Stimulated activated CD8-positive, alpha-beta memory T cell treated with anti-CD3 and anti-CD28 coated beads, Interleukin-4, amount 100 ng/mL, for 48 hours (primary cell): ENCODE measurements at places on chromosomes 4 and X.

DNA sequence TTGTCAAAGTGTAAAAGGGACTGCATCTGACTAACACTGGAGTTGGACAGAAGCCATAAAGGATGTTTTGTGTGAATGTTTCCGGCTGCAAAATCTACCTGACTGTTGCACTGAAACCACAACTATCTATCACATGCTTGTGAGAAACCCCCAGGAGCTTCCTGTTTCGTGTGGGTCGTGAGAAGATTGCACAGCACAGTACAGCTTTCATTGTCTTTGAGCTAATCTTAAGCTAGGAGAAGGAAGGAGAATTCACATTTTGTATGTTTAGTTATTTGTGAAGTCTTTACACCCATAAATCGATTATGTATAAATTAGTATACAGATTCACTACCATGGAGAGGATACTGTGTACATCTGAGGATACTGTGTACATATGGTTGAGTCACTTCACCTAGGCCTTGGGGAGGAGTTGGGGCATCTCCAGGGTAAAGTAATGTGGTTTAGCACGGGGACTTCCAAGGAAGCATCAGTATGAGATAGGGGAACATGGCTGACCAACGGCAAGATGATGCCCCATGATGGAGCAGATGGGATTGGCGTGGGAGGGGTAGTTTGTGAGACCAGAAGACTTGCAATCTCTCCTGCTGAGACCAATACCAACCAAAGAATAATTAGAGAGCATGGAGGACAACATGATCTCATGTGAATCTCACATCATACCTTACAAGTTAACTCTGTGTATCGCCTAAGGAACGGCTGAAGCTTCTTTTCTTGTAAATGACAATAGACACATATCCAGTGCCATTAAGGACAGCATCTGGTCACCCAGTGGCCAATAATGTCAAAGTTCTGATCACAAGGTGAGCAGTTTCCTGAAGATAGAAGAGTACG lies 43.1 kb upstream of the FAM9C start:
- peak; percentile 64 for DNase-seq

GRCh38 chr4:102076622-102077021 lies 268.7 kb downstream of the SLC39A8 start:
- no peak for DNase-seq

DNA sequence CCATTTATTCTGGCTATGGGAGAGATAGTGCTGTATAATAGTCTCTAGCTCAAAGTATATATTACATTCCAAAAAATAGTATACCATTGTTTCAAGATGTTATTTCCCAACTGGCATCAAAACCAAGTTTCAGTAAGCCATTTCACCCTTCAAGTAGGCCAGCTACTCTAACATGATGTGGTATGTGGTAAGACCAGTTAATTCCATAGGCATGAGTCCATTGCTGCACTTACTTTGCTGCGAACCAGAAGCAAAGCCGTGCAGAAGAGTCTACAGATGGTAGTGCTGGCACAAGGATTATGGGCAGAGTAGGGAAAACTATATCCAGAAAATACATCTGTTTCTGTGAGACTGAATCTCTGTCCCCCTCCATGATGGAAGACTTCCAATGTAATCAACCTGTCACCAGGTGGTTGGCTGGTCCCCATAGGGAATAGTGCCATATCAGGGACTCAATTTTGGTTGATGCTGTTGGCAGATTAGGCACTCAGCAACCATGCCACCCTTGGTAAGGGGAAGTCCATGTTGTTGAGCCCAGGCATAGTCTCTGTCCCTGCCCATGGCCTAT lies 49.8 kb upstream of the HSD17B10 start:
- DNase-seq, result no peak

DNA sequence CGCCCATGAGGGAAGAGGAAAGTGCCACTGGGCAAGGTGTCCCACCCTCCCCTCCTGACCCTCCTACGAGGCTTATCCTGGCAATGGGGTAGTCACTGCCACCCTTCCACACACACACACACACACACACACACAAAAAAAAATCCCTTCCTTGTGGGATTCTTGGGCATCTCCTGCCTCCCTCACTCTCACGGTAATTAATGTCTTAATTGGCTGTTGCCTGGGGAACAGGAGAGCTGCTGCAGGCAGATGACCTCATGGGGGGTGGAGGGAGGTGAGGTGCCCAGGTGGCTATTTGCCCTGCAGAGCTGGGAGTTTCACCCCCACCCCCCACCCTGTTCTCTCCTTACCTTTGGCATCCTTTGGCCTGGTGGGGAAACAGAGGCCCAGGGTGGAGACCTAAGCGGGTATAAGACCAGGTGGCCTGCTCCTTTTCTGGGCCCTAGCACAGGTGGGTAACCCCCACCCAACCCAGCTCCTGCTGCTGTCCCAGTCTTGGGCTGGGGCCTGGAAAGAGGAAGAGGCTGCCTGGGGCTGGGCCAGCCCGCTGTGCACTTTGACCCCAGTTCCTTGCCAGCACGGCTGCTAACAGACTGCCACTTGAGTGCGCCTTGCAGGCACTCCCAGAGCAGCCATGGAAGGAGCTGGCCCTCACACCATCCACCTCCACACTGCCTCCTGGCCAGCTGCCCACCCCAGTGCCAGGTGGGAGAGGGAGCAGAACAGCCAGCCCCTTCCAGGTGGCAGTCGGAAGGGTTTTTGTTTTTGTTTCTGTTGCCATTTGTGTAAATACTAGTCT lies 12.6 kb downstream of the EFNB1 start:
- no peak for DNase-seq

GRCh38 chrX:18973527-18974192 lies 10.3 kb downstream of the PHKA2 start:
- no peak for DNase-seq

- no peak for DNase-seq
These were observed 12.1 kb downstream of the PJA1 start for GRCh38 chrX:69153060-69153730.

GRCh38 chr4:145523117-145523516 lies 41.5 kb downstream of the SMAD1 start:
- no peak for DNase-seq

- no peak for DNase-seq
These were observed 78.4 kb downstream of the REPS2 start for GRCh38 chrX:17024886-17025285.

DNA sequence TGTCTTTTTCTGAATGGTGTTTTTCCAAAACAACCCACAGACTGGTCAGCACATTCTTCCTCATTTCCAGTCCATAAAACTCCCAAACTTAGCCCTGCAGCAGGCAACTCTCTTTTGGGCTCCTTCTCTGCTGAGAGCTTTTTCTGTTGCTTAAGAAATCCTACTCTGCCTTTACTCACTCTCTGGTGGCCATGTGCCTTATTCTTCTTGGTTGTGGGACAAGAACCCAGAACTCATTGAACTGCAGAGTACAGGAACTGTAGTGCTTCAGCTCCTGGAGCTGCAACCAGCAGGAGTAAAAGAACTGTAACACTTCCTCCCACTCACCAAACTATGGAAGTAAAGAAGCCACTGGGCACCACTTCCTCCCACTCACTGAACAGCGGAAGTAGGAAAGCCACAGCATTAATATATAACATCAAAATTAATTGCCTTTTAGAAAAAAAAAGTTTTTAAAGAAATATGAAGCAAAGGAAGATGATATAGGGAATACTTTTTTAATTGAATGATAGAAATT lies 864.1 kb upstream of the PCDH10 start:
- DNase-seq, result no peak

GRCh38 chr4:165678236-165678935 lies 194.7 kb upstream of the TLL1 start:
- no peak for DNase-seq

DNA sequence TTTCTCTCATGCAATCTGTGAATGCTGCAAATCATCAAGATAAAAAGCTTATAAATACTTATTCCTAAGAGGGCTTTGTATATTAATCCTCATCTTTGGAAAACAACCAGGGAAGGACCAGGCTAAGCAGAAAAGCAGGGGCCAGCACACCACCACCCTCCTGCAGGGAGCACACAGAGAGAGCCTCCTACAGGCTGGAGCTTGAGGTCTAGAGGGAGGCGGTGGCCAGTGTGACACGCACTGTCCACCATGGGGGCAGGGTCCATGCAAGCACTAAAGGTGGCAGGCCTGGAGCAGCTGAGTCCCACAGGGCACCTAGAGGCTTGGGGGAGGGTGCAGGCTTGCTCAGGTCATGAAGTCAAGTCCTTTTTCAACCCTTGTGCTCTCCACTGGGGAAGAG lies 236.9 kb downstream of the TACR3 start:
- DNase-seq, result no peak

- no peak for DNase-seq
These were observed 83.8 kb downstream of the UNC5C start for GRCh38 chr4:95465010-95465409.

GRCh38 chr4:15003891-15004738 lies 1.8 kb downstream of the CPEB2 start:
- DNase-seq, result peak; percentile 56

DNA sequence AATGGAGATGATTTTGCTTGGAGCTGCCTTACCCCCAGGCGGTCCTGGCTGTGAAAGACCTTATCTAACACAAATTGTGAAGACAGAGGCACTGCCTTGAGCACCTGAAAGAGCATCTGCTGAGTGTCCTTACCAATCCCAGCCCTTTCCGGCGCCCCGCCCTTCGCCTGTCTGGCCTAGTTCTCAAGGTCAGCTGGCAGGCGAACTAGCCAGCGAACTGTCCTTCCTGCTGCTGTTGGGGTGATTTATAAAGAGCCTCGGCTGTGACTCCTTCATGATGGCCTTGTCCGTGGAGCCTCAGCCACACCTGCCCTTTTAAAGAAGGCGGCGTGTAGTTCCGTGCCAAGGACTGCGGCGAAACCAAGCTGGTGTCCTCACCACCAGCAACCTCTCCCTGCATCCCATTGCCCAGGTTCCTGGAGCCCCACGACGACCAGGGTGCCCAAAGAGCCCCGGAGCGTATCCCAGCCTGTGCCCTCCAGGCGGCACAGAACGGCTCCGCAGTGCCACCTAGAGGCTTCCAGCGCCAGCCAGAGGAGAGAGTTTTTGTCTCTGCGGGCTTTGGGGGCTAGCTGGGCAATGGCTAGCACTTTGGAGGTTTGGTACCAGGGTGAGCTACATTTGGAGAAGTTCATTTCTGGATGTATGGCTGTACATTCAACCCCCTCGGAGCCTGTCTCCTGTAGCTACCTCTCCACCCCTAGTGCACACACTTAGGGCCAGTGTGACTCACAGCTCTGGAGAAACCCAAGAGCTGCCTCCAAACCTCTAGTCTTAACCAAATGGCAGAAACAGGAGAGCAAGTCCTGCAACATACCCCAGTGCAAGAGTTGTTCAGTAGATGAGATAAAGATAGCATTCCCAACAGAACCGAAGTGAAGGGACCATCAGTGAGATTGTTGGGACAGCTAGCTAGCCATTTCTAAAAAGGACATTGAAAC lies 36.8 kb upstream of the VMA21 start:
- peak; percentile 65 for DNase-seq

DNA sequence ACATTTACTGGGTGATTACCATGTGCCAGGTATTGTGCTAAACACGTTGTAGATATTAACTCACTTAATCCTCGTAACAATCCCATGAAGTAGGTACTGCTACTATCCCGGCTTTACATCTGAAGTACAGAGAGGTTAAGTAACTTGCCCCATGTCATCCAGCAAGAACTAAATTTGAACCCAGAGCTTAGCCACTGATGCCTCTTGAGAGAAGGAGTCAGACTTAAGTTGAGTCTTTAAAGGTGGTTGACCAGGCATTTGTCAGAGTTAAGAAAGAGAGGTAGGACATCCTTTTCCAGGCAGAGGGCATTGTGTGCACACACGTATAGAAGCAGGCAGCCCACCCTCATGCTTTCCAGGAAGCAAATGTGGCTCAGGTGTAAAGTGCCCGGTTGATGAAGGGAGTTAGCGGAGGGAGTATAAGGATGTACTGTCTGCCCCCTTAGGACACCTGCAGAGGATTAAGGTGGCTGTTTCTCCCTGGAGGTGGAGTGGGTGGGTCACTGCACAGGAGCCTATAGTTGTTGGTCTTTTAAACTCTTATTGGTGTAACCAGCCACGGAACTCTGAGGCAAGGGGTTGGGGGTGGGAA lies 335 bp upstream of the CD38 start:
- DNase-seq, result no peak

DNA sequence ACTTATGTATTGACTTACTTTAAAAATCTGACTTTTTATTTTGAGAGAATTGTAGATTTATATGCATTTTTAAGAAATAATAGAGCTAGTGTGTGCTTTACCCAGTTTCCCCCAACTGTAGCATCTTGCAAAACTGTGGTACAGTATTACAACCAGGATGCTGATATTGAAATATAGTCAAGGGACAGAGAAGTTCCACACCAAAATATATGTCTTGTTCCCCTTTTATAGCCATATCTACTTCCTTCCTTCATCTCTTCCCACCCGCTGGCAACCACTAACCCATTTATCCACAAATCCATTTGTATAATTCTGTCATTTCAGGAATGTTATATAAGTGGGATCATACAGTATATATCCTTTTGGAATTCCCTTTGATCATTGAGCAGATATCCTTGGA lies 16.8 kb downstream of the KDM6A start:
- DNase-seq, result no peak

DNA sequence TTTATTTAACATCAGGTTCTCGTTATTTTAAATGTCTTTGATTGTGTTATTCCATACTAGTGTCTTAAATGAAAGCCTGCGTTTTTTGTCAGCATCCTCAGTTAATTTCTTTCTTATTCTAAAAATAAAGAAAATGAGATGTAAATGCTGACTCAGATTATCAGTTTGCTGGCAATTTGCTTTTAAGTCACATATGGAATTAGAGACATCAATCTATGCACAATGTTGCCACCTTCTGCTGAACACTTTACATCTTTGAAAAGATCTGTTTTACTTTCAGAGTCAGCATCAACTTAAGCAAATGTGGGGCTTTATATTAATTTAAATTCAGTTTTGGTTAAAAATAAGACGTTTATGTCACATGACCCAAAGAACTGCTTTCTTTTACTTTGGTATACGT lies 99.2 kb downstream of the ADGRL3 start:
- DNase-seq, result no peak

- DNase-seq, result no peak
These were observed 66.1 kb downstream of the RBMX2 start for GRCh38 chrX:130467936-130468335.

- no peak for DNase-seq
These were observed 2.0 kb downstream of the USP9X start for GRCh38 chrX:41087201-41087600.

- DNase-seq, result no peak
These were observed 32.1 kb downstream of the NDUFB11 start for GRCh38 chrX:47112316-47112954.

GRCh38 chr4:40940317-40940741 lies 190.6 kb downstream of the NSUN7 start:
- DNase-seq, result no peak

GRCh38 chr4:68995292-68995691 lies 43.7 kb upstream of the UGT2A3 start:
- no peak for DNase-seq

DNA sequence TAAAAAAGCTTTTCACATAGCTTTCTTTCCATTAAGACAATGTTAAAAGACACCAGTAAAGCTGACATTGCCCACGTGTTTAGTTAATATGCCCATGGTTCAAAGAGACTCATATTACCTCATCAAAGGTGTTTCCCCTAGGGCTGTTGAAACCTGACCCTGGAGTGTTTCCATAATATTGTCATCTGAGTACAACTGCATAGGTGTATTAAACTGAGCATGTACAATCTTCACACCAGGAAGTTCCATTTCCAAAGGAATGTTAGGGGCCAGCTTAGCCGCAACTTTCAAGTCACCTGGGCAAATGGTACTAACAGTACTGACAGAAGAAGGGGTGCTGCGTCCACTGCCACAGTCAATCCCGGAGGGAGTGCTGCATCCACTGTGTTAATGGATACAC lies 27.1 kb downstream of the PDLIM3 start:
- DNase-seq, result no peak
